Activated naive CD8-positive, alpha-beta T cell treated with anti-CD3 and anti-CD28 coated beads for 36 hours (primary cell): ENCODE measurements at places on chromosomes 5 and 9. TPM values are rescaled to one million over a fixed set of nuclear protein-coding genes. Genes with fewer than 3 reads are reported as not detected.

- H3K27me3 ChIP-seq, result no peaks in the 10 kb centered on the region
- DNase-seq, result no peak
- H3K4me1 ChIP-seq, result no peaks in the 10 kb centered on the region
- no peak overlapping the region for H3K4me3 ChIP-seq
- H3K36me3 ChIP-seq, result peaks cover 5% of the 10 kb centered on the region
- H3K27ac ChIP-seq, result no peak overlapping the region
These were observed 15.2 kb upstream of the TAL2 start for GRCh38 chr9:105646879-105647594.

GRCh38 chr5:53950621-53951020 is 359.8 kb downstream of the ARL15 start:
- no peaks in the 10 kb centered on the region for H3K27me3 ChIP-seq
- no peak for DNase-seq
- H3K27ac ChIP-seq, result no peak overlapping the region
- H3K4me3 ChIP-seq, result no peak overlapping the region

Gene WDR5
- 64.6 TPM for total RNA-seq

DNA sequence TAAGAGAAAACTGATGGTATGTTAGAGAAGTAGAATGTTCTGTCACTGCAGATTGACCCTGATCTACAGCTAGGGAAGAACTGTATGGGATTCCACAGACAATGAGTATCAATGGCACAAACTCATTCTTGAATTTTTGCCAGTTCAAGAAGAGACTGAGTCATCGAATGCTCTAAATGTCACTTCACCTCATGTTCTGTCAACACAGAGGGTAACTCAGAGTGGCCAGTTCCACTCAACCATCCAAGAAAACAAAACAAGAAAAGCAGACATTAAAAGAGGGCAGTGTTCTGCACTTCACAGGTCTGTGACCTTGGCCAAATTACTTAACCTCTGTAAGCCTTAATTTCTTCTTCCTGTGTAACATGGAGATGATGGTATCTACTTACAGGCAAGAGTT is 132.2 kb upstream of the HMHB1 start:
- peaks cover 21% of the 10 kb centered on the region for H3K4me1 ChIP-seq
- no peak overlapping the region for H3K4me3 ChIP-seq
- no peaks in the 10 kb centered on the region for H3K36me3 ChIP-seq
- H3K27ac ChIP-seq, result no peak overlapping the region
- H3K27me3 ChIP-seq, result no peaks in the 10 kb centered on the region

GRCh38 chr5:93622240-93622885 is 39.3 kb downstream of the NR2F1 start:
- no peaks in the 10 kb centered on the region for H3K36me3 ChIP-seq
- peak; percentile 9 for DNase-seq
- no peak overlapping the region for H3K4me3 ChIP-seq
- H3K27me3 ChIP-seq, result peaks cover 10% of the 10 kb centered on the region

DNA sequence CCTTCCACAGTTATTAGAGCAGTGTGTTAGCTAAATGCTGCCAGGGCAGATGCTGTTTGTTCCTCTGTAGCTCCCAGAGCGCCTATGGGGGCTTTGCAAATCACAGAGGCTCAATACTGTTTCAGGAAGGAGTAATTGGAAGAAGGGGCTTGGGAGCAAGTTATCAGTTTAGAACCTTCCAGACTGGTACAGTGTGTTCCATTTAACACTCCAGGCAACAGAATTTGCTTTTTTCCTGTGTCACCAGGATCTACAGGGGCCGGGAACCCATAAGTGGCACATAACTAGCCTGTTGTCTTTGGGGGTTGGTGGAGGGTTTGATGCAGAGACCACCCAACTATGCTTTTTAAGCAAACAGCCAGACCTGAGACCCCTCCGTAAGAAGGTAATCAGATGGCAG is 307.3 kb upstream of the KCNN2 start:
- H3K4me3 ChIP-seq, result no peak overlapping the region
- H3K4me1 ChIP-seq, result no peaks in the 10 kb centered on the region
- no peak overlapping the region for H3K27ac ChIP-seq
- H3K27me3 ChIP-seq, result peaks cover 47% of the 10 kb centered on the region
- H3K36me3 ChIP-seq, result no peaks in the 10 kb centered on the region

GRCh38 chr5:9766581-9766980 is 136.4 kb upstream of the TAS2R1 start:
- no peaks in the 10 kb centered on the region for H3K4me1 ChIP-seq
- peaks cover 3% of the 10 kb centered on the region for H3K27me3 ChIP-seq
- no peak for DNase-seq
- H3K4me3 ChIP-seq, result no peak overlapping the region
- H3K27ac ChIP-seq, result no peak overlapping the region
- no peaks in the 10 kb centered on the region for H3K36me3 ChIP-seq

Gene PCDHB3
- total RNA-seq, result not detected

DNA sequence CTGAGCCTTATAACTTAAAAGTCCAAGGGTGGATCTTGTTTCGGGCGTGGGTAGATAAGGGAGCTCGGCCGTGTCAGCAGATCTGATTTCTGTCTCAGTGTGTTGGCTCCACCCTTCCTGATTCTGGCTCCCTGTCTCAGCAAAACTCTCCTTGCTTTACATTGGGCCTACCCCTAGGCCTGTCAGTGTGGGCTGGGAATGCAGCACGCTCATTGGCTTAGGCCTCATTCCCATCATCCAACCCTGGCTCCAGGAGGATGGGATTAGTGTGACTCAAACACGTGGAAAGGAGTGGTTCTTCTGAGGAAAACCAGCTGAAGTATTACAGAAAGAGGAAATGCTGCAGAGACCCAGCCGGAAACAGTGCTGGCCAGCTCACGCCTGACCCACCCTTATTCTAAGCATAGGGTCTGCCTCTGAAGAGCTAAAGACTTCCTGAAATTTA is 59.9 kb downstream of the ZFAND5 start:
- no peak for DNase-seq
- peaks cover 14% of the 10 kb centered on the region for H3K4me1 ChIP-seq
- peak overlapping the region; percentile 18 for H3K27ac ChIP-seq
- H3K36me3 ChIP-seq, result no peaks in the 10 kb centered on the region
- H3K27me3 ChIP-seq, result no peaks in the 10 kb centered on the region

Gene PCDHA11
- not detected for total RNA-seq

DNA sequence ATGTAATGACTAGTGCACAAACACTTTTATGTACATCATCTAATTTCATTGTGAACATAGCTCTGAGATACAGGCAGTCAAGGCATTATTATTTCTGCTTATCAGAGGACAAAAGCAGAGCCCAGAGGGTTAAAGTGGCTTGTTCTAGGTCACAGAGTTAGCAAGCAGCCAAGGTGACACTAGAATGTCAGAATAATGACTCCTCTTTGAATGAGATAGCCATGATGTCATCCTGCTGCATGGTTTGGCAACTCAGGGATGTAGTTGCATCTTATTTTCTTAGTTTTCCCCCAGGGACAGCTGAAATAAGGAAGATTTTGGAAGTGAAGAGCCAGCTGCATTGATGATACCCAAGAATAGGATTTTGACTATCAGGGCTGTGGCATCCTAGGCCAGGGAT is 54.4 kb downstream of the KCNV2 start:
- H3K27me3 ChIP-seq, result no peaks in the 10 kb centered on the region
- H3K27ac ChIP-seq, result no peak overlapping the region
- no peak overlapping the region for H3K4me3 ChIP-seq
- DNase-seq, result no peak

- H3K4me1 ChIP-seq, result no peaks in the 10 kb centered on the region
- peak; percentile 40 for DNase-seq
- H3K27ac ChIP-seq, result no peak overlapping the region
- H3K36me3 ChIP-seq, result no peaks in the 10 kb centered on the region
- H3K4me3 ChIP-seq, result no peak overlapping the region
These were observed 214.3 kb downstream of the GNA14 start for GRCh38 chr9:77433675-77434445.

- H3K4me3 ChIP-seq, result no peak overlapping the region
- H3K36me3 ChIP-seq, result peaks cover 21% of the 10 kb centered on the region
- peaks cover 46% of the 10 kb centered on the region for H3K4me1 ChIP-seq
These were observed 19.9 kb downstream of the PPP3R2 start for GRCh38 chr9:101574731-101575333.

- H3K27ac ChIP-seq, result no peak overlapping the region
- DNase-seq, result no peak
- H3K4me3 ChIP-seq, result no peak overlapping the region
- H3K4me1 ChIP-seq, result peaks cover 45% of the 10 kb centered on the region
These were observed 11.4 kb downstream of the ZBTB5 start for GRCh38 chr9:37453827-37454226.

DNA sequence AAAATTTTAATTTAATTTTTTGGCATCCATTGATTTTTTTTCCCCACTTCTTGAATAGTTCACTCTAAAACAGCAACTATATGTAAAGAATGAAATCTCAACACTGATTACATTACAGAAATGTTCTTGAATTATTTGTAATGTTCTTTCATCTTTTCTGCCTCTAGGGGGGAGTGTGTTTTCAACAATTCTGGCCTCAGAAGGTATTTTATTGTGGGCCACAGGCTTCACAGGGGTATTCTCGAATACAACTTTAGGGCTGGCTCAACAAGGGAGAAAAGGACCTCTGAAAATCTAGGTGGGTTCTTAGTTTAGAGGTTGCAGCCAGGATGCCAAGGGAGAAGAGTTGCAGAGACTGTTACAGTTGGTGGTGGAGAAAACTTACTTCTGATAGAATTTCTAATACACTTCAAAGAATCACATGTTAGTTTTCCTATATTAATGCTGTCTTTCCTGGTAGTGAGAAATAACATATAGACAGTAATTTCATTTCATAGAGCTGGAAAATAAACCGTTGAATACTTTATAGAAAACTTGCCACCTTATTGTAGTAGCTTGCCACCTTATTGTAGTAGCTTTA is 3.6 kb upstream of the NPR3 start:
- H3K27ac ChIP-seq, result no peak overlapping the region
- peaks cover 64% of the 10 kb centered on the region for H3K27me3 ChIP-seq
- peaks cover 23% of the 10 kb centered on the region for H3K4me1 ChIP-seq

Gene CARTPT
- not detected for total RNA-seq

- H3K36me3 ChIP-seq, result no peaks in the 10 kb centered on the region
- no peak overlapping the region for H3K4me3 ChIP-seq
- H3K27me3 ChIP-seq, result peaks cover 27% of the 10 kb centered on the region
- no peak for DNase-seq
These were observed 32.2 kb upstream of the BRD3 start for GRCh38 chr9:134100040-134100439.

Gene ELOVL7
- total RNA-seq, result 0.31 TPM

Gene PCDH1
- not detected for total RNA-seq

DNA sequence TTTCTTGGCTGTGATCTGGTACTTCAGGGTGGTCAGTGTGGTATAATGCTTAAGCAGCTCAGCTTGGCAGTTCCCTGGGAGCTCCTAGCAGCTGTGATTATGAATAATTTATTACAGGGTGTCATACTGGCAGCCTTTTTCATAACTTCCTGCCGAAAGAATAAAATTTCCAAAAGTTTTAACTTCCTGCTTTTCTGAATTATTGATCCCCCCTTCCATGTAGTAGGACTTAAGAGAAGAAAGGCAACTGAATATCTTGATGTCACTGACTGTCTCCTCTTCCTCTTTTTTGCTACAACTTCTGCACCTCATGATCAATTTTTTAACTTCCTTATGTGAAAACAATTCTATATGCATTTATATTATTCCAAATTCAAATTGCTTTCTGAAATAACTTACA is 74.3 kb upstream of the SPEF2 start:
- H3K4me3 ChIP-seq, result no peak overlapping the region
- DNase-seq, result no peak
- H3K4me1 ChIP-seq, result no peaks in the 10 kb centered on the region

DNA sequence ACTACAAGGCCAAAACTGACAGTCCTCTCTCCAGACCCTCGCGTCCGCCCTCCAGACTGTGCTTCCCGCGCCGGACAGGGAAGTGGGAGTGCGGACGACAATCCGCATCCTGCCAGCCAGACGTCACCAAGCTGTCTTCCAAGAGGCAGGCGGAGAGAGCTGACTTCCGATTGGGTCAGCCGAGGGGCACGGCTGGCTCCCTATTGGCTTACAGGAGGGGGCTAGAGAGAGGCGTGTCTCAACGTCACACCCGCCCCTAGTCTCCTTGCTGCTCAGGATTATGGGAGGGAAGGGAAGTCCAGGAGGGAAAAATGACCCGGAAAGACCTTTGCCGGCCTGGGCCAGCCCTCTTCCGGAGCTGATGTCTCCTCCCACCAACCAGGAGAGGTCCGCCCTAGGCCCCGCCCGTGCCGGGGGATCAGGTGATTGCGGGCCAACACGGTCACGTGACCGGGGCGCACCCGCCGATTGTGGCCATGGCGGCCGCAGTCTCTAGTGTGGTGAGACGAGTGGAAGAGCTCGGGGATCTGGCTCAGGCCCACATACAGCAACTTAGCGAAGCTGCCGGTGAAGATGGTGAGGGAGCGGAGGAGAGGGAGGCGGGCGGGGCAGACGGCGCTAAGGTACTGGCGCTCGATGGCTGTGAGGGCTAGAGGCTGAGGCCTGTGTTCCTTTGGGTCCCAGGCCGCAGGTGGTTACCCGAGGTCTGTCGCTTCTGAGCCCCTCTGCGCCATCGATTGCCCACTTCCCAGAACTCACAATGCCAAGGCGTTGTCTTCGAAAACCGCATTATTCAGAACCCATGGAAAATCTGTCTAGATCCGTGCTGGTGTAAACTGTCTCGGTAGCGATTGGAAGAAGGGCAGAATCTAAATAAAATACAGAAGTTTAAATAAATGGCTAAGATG is at the start of gene RIMOC1:
Gene RIMOC1 (plus strand): TSS at position 453 of the 908 bp plus-strand sequence. CDS start 24 bp downstream, at position 477.
- H3K27ac ChIP-seq, result peak within 1 kb of the TSS; percentile 97
- peaks cover 36% of the 10 kb centered on the region for H3K4me1 ChIP-seq
- H3K4me3 ChIP-seq, result peak within 1 kb of the TSS; percentile 96
- DNase-seq, result peak; percentile 98
- peaks cover 6% of the 10 kb centered on the region for H3K27me3 ChIP-seq
- peaks cover 9% of the 10 kb centered on the region for H3K36me3 ChIP-seq

DNA sequence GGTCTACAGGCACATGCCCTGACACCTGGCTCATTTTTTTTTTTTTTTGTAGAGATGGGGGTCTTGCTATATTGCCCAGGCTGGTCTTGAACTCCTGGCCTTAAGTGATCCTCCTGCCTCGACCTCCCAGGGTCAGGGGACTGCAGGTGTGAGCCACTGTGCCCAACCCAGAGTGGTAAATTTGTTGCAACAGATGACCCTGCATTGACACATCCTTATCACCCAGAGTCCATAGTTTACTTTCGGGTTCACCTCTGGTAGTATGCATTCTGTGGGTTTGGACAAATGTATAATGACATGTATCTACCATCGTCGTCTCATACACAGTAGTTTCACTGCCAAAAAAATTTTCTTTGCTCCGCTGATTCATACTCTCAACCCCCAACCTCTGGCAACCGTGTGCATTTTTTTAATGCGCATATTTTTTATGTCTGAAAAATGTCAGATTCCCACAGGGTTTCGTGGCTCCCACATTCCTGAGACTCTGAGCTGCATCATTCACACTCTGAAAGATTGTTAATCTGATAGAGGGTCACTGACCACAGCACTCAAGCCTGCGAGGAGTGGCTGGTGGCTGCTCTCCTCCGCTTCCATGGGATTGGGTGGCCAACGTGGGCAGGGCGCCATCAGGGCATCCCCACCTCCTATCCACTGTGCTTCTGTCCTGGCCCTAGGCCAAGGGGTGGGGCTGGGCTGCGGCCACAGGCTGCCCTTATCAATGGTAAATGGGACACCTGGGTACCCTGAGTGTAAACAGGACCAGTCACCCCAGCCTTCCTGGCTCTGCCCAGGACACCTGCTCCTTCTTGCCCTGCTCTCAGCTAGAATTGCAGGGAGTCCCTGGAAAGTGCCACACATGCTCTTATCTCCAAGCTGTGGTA is 9.6 kb downstream of the NDST1 start:
- no peaks in the 10 kb centered on the region for H3K27me3 ChIP-seq
- no peaks in the 10 kb centered on the region for H3K36me3 ChIP-seq
- no peak overlapping the region for H3K27ac ChIP-seq
- H3K4me1 ChIP-seq, result no peaks in the 10 kb centered on the region
- H3K4me3 ChIP-seq, result no peak overlapping the region
